T-helper 1 cell (primary cell): ENCODE measurements at places on chromosomes 7 and 10.

DNA sequence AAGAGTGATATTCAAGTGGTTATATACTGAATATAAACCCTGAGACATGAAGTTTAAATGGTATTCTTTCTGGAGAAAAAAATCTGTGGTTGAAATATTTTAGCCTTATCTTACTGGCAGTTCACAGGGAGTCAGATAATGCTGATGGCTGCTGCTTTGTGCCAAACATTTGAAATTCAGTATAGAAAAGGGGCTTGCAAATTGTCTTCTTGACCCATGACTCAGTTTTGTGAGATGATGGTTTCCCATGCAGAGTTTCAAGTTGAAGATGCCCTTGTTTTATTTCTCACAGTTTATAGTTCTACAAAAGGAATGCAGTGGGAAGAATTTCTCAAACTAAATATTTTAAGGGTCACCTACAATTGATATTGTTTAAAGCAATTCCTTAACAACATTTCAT is 251.1 kb upstream of the MEOX2 start:
- no peak for DNase-seq

DNA sequence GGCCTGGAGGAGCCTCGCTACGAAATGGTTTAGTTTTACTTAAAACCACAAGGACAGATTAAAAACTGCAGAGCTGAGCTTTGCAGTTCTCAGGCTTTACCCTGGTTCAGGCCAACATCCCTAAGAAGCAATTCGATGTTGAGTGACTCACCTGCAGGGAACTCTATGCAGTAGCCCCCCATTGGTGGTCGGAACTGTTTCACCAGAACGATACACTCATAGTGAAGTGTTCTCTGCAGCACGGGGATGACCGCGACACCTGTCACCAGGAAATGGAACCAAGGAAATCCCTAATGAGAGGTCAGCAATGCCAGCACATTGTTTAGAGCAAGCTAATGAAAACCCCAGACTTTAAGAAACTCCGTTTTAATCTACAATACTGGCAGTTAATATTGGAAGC is 18.0 kb downstream of the NUDT5 start:
- DNase-seq = no peak

DNA sequence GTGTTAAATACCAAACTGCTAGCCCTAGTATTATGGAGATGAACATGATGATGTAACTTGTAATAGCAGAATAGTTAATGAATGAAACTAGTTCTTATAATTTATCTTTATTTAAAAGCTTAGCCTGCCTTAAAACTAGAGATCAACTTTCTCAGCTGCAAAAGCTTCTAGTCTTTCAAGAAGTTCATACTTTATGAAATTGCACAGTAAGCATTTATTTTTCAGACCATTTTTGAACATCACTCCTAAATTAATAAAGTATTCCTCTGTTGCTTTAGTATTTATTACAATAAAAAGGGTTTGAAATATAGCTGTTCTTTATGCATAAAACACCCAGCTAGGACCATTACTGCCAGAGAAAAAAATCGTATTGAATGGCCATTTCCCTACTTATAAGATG is 33.2 kb downstream of the SIRT1 start:
- DNase-seq = no peak

- no peak for DNase-seq
These were observed 53.5 kb upstream of the ARMC3 start for GRCh38 chr10:22874189-22874854.

GRCh38 chr7:157462840-157463239 is 126.0 kb downstream of the DNAJB6 start:
- no peak for DNase-seq

GRCh38 chr10:34647875-34648865 is 166.9 kb downstream of the PARD3 start:
- no peak for DNase-seq

- no peak for DNase-seq
These were observed 17.4 kb upstream of the SLF2 start for GRCh38 chr10:100895346-100895745.

- DNase-seq = no peak
These were observed 4.2 kb downstream of the ELN start for GRCh38 chr7:74032191-74032490.

DNA sequence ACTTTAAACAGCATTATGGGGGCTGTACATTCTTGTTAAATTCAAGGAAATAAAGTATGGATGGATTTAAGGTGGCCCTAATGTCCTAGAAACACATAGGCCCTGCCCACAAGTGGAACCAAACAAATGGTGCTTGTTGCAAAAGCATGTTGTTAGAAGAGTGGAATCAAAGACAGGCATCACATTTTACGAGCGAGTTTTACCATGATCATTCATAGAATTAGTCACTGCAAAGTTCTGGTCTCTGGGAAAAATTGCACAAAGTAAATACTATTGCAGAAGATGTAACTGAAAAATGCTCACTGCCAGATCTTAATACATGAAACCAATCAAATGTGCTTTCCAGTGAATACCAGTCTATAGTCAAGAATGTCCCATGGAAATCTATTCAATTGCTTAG is 677.1 kb downstream of the PARD3 start:
- no peak for DNase-seq
